Neural progenitor cell (in vitro differentiated cells): ENCODE measurements at places on chromosomes 13 and 19. TPM values are rescaled to one million over a fixed set of nuclear protein-coding genes. Genes with fewer than 3 reads are reported as not detected.

DNA sequence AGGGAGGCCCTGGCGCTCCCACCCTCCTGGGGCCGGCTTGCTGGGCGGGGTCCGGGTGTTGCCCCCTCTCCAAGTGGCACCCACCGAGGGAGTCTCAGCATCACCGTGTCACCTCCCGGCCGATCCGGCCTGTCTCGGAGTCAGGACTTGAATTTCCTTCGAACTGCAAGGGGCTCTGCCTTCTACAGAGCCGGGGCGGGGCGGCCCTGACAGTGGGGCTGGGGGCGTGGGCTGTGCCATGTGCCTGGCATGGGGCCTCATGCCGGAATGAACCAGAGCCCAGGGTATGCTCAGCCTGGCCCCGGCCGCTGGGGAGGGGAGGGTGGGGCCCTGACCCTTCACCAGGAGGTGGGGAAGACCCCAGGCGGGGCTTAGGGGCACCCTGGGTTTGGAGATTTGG is 47.0 kb upstream of the TCF3 start:
- DNase-seq: no peak

DNA sequence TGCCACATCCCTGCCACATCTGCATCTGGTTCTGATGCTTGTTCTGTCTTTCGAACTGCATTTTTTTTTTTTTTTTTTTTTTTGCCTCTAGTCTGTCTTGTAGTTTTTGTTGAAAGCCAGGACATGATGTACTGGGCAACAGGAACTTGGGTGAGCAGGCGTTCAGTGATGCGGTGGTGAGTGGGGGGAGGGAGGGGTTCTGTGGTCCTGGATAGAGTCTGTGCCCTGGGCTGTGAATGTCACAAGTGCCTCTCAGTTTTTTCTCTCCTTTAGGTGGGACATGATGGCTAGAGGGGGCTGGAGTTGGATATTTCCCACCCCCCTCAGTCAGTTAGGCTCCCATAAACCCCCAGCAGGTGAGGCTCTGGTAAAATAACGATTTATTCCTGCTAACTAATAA is 3.5 kb downstream of the CEACAM4 start:
- no peak for DNase-seq

FBN3 gene
- total RNA-seq: 23.0 and 33.0 TPM in 2 replicates

GRCh38 chr19:53868892-53869804 is 1.5 kb downstream of the MYADM start:
- peak; percentile 92 for DNase-seq

GRIN3B gene
- 5.4 and 5.9 TPM in 2 replicates for total RNA-seq

CEACAM3 gene
- total RNA-seq: not detected in 2 replicates
